ENCODE measurements at places on chromosomes 4 and X.

DNA sequence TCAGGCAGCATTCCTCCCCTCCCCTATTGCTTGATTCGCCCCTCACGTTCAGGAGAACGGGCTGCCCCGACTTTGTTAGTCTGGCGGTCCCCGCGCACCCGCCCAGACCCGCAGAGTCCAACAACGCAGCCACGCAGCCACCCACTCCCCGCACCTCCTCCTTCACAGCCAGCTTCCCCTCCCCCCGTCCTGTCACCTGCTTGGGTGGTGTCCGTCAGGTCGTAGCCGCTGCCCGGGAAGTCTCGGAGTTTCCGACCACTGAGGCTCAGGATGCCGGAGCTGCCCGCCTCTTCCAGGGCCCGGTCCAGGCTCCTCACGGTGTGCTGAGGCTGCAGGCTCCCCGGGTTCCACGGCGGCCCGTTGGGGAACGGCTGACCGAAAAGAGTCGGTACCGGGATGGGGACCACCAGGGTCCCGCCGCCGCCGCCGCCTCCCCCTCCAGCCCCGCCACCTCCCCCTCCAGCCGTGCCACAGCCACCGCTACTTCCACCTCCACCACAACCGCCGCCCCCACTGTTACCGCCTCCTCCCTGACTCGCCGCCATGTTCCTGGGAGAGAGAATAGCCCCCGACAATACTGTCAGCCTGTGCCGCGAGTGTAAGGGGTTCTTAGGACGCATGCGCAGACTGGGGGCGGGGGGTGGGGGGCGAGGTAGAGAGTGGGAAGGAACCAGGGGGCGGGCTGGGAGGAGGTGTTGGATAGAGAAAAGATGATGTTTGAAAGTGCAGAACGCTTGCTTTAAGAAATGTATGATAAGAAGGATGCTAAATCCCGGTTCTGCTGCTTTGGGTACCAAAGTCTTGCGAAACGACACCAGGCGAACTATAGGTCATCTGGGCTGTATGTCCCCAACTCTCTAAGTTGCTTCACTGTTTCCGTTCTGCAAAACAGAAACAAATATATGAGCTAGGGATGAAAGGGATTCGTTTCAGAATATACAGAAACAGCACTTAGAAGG lies at the start of gene LRCH2:
Gene LRCH2 (minus strand): TSS at position 600 of the 959 bp plus-strand sequence. CDS start 55 bp downstream, at position 545.
- DNase-seq = no peak

- DNase-seq = no peak
These were observed 564.2 kb upstream of the PITX2 start for GRCh38 chr4:111187108-111187507.

DNA sequence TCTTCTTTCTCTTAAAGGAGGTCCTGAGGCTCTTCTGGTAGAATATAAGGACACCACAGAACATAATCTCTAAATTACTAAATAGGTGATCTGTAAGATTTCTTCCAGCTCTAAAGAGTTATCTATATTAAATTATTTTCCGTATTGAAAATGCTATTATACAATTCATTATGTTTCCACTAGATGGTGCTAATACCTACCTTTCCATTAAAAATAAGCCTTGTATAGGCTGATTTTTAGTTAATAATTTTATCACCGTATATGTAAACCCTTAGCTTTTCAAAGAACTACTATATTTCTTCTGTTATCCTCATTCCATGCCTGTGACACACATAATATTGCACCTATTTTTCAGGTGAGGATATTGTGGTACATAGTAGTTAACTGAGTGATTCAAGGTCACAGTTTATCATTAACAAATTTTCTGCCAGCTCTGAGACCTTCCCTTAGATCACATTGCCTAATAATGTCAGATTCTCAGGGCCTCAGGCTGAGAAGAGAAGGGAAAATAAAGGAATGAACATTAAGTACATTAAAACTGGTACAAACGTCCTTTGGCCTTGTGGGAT lies 138.8 kb downstream of the TEX11 start:
- DNase-seq = no peak

DNA sequence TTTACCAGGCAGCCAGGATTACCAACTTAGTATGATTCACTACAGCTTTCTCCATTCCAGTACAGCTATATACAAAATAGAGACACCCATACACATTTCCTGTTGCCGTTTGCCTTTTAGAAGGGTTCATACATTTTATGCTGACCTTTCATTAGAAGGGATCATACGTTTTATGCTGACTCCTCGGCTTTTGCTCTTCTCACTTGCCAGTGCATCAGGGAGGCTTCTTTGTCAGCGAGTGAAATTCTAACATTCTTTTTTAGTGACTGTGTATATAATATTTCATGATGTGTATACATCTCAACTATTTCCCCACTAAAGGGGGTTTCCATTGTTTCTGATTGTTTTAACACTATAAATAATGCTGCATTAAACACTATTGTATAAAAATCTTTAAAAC lies 552.6 kb downstream of the TRIML1 start:
- no peak for DNase-seq

- no peak for DNase-seq
These were observed 133.6 kb upstream of the VCX2 start for GRCh38 chrX:8304668-8305067.

GRCh38 chrX:123175366-123176122 lies 8.5 kb upstream of the GRIA3 start:
- no peak for DNase-seq

DNA sequence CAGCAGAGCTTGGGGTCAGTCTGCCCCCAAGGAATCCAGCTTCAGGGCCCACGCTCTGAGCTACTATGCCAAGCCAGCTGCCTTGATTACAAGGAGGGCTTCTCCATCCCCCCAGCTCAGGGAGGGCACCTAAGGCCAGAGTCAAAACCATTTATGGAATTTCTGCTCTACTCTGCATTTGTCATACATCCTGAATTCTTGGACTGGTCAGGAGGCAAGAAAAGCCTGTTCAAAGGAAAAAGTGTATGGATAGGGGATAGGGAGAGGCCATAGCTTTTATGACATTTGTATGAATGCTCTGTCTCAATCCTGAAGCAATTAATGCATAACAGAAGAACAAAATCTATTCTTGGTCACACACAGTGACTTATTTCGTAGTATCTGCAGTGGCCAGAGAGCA lies 32.2 kb downstream of the EDNRA start:
- DNase-seq = no peak

DNA sequence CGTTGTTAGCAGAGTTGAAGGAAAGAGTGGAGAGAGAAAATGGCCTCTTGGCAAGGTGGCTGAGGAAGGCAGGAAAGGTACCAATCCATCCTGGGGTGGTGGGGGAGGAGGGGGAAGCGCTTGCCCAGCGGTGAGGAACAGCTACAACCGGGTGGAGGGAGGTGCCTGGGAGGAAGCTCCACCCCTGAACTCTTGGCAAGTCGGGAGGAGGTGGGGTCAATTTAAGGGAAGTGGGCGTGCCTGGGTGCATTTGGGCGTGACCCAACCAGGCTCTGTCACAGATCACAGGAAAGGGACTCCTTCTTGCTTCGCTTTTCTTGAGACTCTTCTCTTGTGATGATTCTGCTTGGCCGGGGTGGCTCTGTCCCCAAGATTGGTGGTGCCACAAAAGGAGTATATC lies 41.7 kb downstream of the BCORL1 start:
- peak; percentile 80 for DNase-seq

GRCh38 chrX:14235004-14235403 lies 205.3 kb upstream of the GEMIN8 start:
- DNase-seq = peak; percentile 1
